ENCODE measurements at places on chromosomes 13 and 19.

GRCh38 chr19:1028062-1028926, 1.9 kb downstream of the CNN2 start:
- peak; percentile 87 for DNase-seq

- DNase-seq = no peak
Measured at GRCh38 chr13:50250401-50250800, 235.2 kb downstream of the KCNRG start.

DNA sequence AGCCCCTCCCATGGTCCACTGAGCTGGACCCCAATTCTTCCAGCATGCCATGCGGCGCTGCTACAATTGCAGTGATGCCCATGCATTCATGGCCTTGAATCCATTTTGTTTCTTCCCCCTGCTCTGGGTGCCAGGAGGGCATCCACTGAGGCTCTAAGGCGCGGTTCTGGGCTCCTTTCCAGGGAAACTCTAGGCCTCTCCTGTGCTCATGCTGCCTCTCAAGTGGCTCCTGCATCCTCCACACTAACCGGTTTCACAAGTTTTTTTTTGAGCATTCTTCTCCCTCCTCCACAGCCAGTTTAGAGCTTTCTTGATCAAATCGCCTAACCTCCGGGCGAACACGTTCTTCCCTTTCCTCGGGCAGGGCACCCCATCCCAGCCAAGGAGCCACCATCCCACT, 69.1 kb upstream of the FLT1 start:
- DNase-seq = no peak

DNA sequence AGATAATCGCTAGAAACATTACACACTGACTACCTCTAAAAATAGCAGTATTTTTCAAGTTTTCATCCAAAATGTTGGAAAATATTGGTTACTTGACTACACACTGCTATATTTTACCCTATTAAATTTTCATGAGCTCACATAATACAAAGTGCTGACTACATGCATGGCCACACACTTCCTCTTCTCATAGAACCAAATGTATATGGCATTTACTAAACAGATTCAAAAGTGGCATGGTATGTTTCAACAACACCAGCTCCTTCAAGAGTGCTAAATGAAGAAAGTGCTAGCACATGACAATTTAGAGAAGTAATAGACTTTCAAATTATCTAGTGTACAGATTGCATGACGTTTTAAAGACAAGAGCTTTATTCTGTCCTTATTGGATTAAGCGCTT, 780.4 kb upstream of the SLITRK6 start:
- DNase-seq = no peak

GRCh38 chr13:99376132-99376531, 68.9 kb upstream of the GPR183 start:
- no peak for DNase-seq

All from activated effector memory CD4-positive, alpha-beta T cell treated with anti-CD3 and anti-CD28 coated beads, Interleukin-2, amount 50 U/mL, for 16 hours (primary cell).